ENCODE measurements at places on chromosomes 16 and 17.
A peak's percentile ranks its signal among the peaks of the same experiment; 100 is the strongest.

DNA sequence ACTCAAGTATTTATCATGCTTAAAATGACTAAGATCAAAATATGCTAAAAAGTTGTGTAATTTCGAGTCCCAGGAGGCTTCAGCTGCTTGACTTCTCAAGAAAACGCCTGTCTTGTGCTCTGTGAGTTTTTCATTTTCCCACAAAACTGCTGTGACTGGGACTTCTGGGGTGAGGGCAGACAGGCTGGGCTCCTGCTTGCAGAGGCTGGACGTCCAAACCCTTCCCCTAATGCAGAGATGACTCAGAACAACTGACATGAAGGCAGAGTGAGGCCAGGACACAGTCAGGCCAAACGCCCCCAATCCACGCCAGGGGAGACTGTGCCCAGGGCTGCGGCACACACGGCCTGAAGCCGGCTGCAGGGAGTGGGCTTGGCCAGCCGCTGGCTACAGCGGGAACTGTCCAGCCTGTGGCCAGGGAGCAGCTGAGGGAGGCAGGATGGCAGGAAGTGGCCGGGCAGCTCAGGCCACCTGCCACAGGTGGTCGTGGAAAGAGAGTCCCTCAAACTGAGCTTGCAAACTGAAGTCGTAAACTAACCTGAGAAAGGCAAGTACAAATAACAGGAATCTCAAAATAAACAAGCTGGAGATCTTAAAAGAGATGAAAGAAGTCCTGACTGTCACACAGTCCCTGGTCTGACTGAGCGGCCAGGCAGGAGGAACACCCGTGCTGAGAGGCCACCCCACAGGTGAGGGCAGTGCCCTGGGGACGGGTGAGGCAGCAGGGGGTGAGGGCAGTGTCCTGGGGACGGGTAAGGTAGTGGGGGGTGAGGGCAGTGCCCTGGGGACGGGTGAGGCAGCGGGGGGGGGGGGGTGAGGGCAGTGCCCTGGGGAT, 21.3 kb upstream of the HEXD start:
- DNase-seq = no peak

- DNase-seq = no peak
Observed at GRCh38 chr16:27748868-27749546, 199.1 kb downstream of the KATNIP start.

DNA sequence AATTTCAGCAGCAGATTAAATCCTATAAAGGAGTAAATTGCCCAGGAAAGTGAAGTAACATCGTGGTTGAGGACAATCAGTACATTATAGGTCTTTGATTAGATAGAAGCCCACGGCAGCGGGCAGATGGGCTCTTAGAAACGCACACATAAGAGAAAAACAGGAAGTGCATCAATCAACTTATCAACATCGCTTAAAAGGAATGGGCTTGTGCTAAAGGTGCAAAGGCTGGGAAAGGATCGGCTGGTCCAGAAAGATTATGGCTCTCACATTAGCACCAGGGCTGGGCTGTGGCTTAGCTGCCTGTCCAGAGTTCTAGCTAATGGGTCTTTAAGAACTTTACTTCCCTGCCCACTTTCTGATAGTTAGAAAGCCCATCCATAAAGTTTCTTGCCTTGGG, 292.0 kb upstream of the TNRC6C start:
- DNase-seq = peak; percentile 5

DNA sequence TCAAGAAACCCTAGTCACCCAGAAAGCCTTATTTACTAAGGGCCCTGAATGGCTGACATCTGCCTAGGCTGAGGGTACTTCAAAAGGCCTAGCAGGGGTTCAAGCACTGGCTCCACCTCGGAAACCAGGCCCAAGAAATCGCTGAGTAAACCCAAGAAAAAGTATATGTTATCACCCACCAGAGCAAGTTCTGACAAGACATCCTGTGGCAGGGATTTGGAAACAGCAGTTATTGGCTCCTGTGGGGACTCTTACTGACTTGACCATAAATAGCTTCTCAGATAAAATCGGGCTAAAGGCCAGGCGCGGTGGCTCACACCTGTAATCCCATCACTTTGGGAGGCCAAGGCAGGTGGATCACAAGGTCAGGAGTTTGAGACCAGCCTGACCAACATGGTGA, 12.2 kb downstream of the ATP6V0D1 start:
- DNase-seq = no peak

DNA sequence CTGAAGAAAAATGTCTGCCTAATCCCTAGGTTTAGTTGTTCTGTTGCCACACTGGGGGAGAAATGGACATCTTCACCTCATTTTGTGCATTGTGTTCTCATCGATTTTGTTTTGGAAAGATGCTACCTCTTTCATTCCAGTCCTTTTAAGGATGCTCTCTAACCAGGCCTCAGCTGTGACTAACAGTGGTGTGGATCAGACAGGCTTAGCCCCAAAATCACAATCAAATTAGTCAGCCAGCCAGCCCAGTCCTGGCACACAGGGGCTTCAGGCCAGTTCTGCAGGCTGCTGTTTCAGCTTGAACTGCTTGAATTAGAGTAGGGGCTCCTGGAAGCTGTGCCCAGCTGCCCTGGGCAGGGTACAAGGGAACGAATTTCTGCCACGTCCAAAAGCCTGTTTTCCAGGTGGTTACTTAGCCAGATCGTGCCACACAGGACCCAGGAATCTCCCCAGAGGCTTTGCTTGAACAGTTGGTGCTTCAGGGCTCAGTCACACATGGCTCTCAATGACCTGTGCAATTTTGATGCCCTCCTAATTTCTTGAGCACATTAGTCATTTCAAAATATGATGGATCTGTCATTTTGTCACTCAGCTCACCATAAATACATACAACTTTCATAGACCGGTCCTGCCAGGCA, 60.7 kb downstream of the CLEC16A start:
- no peak for DNase-seq

DNA sequence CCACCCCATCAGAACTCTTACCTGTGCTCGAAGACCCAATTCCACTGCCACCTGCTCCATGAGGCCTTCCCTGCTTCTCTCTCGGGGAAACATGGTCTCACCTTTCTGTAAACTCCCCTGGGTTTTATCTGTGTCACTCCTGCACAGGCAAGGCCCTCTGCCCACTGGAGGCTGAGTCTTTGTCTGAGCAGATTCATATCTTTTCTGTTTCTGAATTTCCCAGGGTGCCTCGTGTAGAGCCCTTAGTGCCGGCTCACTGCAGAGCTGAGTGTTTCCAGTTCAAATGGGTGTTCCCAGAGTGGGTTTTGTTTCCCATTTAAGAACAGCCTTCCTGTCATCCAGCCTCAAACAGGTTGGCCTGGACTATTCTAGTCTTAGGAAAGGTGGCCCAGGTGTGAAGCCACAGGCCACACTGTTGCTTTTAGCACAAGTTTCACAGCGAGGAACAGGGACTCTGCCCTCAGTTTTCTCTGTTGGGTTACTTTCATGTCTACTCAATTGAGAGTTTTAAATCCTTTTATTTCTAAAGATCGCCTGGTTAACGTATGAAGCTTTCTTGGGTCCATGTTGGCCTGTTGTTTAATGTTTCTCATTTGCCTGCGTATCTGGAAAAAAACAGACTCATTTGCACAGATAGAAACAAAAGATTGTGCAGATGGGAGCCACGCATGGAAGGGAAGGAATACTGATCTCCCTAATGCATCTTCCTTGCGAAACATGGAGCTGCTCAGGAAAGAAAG, 228.7 kb downstream of the MSI2 start:
- no peak for DNase-seq

DNA sequence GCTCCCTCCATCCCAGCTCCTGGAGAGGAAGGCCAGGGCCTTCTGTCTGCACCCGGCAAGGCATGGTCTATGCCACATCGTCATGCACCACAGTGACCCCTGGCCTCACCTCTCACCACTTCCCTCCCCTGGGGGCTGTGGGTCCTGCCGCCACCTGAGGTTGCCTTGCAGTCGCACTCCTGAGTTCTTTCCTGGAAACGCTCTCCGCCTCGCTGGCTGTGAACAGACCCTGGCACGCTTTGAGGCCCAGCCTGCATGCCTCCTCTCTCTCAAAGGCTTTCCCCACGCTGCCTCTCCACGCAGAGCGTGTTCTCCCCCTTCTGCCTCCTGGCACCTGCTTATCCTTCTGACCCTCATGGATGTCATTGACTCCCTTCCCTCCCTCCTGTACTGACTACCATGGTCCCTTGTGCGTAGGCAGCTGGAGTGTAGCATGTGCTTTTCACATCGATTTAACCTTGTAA, 45.4 kb downstream of the SEC14L1 start:
- no peak for DNase-seq

GRCh38 chr16:31561426-31562233, 33.9 kb downstream of the AHSP start:
- no peak for DNase-seq

DNA sequence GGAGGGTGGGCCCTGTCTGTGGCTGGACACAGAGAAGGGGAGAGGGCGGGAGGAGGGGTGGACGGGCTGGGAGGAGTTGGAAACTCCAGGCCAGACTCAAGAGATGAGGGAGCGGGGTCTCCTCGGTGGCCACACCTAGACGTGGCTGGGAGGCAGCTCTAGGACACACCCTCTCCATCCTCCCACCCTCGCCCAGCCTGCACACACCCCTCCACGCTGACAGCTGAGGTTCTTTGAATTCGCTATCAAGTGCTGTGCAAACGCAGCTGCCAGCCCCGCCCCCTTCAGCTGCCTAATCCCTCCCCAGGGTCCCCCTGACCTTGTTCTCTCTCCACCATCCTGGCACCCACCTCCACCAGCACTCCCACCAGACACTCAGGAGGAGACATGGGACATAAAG, 48.7 kb downstream of the DNAH17 start:
- DNase-seq = no peak

DNA sequence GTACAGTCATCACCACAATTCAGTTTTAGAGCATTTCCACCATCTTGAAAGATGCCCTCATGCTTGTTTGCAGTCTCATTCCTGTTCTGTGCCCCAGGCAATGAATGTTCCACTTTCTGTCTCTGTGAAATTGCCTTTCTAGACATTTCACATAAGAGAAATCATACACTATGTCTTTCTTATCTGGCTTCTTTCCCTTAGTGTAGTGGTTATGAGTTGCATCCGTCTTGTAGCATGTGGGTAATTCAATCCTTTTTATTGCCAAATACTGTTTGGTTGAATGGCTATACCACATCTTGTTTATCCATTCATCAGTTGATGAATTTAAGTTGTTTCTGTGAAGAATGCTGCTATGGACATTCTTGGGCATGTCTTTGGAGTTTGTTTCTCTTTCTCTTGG, 132.5 kb upstream of the PLCG2 start:
- no peak for DNase-seq

- peak; percentile 68 for DNase-seq
Observed at GRCh38 chr16:84726079-84726668, 26.4 kb downstream of the USP10 start.

DNA sequence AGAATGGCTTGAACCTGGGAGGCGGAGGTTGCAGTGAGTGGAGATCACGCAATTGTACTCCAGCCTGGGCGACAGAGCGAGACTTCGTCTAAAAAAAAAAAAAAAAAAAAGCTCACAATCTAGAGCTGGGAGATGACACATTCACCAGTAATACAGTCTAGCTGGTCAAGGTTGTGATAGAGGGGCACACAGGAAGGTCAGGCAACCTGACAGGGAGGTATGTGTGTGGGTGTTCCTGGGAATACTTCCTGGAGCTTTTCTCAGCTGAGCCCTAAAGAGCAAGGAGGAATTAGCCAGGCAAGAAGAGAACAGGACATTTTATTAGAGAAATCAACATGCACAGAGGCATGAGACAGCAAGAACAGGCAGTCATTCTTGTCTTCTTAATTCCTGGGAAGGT, 216.7 kb downstream of the SHISA9 start:
- DNase-seq = no peak

DNA sequence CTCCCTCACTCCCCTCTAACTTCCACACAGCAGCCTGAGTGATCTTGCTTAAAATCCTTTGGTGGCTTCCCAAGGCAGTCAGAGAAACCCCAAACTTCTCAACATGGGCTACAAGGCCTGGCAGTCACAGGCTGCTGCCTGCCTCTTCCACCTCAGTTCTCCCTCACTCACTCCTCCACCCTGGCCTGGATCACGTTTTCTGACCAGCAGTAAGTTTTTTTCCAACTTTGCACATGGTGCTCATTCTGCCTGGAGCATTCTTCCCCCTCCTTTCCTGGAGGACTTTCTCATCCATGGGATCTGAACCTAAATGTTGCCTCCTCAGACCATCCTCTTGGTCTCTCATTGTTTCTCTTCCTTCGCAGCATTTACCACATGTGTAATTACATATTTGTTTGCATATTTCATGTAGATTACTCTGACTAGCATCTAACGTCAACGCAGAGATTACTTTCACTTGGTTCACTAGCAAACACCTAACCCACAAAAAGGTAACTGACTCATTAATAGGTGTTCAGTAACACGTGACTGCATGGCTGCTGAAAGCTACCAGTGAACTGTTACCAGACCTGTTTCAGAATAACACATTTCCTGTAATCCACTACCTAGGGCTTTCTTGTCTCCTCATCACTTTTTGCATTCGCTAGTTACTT, 17.1 kb downstream of the GNA13 start:
- DNase-seq = peak; percentile 61

GRCh38 chr16:747978-748746, 7.4 kb upstream of the CIAO3 start:
- no peak for DNase-seq

DNA sequence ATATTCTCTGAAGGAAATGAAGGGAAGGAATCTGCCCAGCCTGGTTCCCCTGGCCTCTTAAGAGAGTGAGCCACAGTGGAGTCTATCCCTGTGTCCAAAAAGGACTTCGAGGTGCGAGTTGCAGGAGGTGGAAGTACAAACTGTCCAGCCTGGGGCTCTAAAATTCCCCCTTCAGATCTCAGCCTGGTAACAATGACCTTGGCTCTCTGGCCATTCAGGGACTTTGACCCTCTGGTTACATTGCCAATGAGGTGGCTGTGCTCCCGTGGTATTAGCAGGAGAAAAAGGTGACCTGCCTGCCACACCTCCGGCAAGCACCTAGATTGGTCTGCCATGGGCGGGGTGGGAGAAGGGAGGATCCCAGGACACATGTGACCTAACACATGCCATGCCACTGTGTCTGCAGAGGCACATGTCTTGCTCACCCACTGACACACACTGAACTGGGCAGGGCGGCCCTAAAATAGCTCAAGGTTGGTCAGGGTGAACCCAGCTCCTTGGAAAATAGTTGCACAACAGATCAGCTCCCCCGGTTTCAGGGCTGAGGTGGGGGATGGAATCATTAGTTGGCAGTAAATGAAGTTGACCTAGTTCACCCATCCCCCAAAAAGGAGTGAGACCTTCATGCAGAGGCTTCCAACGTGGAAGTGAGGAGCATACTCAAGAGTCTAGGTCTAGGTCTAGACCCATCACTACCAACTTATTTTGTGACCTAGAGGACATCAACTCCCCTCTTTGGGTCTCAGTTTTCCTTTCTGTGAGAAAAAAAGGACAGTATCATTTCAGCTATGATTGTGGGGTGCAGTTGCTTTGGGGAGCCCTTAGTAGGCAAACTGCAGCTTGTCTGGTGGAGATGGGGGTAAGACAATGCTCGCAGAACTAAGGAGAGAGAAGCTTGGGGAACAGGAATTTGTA, 2.2 kb downstream of the NR1D1 start:
- no peak for DNase-seq

GRCh38 chr17:71461498-71462169, 659.2 kb upstream of the SOX9 start:
- DNase-seq = no peak
